ENCODE measurements at places on chromosomes 11 and 22. TPM values are rescaled to one million over a fixed set of nuclear protein-coding genes. Genes with fewer than 3 reads are reported as not detected.
A peak's percentile ranks its signal among the peaks of the same experiment; 100 is the strongest.

GRCh38 chr11:120929664-120930154 lies 94.2 kb upstream of the TBCEL start:
- DNase-seq: no peak

DNA sequence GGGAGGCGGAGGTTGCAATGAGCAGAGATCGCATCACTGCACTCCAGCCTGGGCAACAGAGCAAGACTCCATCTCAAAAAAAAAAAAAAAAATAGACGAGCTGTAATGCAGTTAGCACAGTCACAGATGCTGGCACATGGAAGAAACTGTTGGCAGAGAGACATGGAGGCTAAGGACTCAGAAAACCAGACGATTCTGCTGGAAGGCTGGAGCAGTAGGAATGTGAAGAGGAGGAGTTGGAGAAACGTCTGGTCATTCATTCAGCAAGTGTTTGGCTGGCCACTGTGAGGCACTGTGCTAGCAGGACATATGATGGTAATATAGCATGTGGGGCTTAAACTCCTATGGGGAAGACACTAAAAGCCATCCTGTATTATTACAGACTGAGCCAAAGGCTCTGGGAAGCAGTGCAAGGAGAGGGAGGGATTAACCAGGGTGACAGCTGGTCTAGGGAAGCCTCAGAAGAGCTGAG lies 5.0 kb downstream of the UQCR10 start:
- no peak for DNase-seq

DNA sequence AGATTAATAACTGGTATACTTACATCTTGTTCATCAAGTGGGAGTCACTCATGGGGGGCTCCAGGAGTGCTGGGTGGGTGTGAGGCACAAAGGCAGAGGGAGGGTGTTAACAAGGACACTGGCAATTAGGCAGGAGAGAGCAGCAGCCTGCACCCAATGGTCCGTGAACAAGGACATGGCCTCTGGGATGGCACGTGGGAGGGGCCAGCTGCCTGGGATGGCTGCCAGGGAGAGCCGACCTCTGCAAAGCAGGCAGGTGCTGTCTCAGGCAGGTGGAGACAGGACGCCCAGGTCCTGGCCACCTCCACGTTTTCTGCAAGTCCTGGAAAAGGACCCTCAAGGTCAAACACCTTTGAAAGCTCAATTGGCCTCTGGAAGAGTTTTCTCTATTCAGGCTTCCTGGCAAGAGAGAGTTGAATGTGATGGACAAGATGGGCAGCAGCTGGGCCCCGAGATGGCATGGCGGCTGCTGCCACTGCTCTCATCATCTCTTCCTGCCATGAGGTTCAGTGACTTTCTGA lies 257.1 kb downstream of the BUD13 start:
- no peak for DNase-seq

GRCh38 chr11:44620328-44620725 lies 54.9 kb downstream of the CD82 start:
- no peak for DNase-seq

The GLB1L3 gene
- 0.75 TPM for total RNA-seq

DNA sequence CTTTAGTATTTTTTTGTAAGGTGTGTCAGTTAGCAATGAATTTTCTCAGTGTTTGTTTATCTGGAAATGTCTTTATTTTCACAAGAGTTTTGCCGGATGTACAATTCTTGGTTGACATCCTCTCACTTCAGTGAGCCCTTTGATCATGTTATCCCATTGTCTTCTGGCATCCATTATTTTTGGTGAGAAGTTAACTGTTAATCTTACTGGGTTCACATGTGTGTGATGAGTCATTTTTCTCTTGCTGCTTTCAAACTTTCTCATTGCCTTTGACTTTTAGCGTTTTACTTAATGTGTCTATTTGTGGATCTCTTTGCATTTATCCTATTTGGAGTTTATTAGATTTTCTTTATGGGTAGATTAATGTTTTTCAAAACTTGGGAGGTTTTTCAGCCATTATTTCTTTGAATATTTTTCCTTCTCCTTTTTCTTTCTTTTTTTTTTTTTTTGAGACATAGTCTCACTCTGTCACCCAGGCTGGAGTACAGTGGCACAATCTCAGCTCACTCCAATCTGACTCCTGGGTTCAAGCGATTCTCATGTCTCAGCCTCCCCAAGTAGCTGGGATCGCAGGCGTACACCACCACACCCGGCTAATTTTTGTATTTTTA lies 100.5 kb upstream of the RRM1 start:
- DNase-seq: no peak

- DNase-seq: peak; percentile 26
Observed at GRCh38 chr11:36278531-36279282, 10.5 kb downstream of the COMMD9 start.

DNA sequence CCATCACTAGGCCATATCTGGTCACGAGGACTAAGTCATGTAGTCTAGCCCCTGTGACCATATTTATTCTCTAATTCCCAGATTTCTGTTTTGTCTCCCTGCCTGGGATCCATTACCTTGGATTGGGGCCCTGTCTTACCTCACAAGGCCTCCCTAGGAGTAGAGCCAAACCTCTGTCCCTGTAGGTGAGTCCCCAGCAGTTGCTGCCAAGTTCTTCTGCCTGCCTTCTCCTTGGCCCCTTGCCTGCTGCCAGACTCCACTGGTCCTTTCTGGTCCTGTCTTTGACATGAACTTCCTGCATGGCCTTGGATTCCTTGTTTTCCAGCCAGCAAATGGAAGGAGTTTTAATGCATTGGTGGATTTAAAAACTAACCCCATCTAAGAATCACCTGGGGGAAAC lies 35.6 kb upstream of the CADM1 start:
- DNase-seq: no peak

DNA sequence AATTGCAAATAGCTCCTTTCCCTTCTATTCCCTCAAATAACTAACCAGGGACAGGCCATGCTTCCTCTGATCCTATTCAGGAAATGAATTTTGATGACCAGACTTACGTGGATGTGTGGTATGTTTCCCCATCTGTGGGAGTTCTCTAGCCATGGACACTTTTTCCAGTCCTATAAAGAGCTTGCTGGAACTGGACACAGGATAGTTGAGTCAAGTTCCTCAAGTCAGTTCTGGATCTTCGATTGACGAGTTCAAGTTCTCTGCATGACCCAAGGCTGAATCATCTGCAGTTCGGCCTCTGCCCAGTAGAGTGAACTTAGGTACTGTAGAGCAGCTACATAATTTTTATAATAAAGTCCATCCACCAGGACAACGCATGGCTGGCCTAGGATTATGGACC lies 52.7 kb upstream of the CCND1 start:
- DNase-seq: no peak

The CASP12 gene
- not detected for total RNA-seq

DNA sequence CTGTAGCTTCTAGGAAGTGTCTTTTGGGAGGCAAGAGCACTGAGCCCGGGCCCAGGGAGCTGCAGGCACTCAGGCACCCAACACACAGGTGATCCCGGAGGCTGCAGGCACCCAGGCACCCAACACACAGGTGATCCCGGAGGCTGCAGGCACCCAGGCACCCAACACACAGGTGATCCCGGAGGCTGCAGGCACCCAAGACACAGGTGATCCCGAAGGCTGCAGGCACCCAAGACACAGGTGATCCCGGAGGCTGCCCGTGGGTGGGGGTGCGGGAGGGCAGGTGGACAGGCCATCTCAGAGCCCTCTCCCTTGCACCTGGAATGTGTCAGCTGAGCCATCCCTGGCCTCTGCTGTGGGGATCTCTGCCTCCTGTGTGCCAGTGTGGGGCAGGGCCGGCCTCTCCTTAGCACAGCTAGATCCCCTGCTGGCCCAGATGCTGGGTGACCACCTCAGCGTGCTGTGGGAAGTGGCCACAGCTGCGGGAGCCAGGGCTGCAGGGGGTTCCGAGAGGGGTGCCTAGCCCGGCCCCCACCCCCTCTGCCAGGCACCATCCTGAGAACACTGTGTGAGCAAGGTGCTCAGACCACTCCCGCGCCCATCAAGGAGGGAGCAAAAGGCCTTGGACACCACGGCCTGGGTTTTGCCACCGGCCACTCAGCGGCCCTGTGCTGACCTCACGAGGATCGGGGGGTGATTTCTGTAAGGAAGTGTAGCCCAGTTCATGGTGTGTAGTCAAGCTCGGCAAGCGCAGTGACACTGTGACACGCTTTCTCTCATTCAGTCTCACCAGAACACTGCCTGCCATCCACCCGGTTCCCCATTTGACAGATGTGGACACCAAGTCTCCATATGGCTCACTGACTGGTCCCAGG lies 14.2 kb downstream of the MRGPRG start:
- no peak for DNase-seq

GRCh38 chr11:117868815-117869561 lies 7.5 kb downstream of the FXYD6 start:
- no peak for DNase-seq

The DEUP1 gene
- not detected for total RNA-seq

DNA sequence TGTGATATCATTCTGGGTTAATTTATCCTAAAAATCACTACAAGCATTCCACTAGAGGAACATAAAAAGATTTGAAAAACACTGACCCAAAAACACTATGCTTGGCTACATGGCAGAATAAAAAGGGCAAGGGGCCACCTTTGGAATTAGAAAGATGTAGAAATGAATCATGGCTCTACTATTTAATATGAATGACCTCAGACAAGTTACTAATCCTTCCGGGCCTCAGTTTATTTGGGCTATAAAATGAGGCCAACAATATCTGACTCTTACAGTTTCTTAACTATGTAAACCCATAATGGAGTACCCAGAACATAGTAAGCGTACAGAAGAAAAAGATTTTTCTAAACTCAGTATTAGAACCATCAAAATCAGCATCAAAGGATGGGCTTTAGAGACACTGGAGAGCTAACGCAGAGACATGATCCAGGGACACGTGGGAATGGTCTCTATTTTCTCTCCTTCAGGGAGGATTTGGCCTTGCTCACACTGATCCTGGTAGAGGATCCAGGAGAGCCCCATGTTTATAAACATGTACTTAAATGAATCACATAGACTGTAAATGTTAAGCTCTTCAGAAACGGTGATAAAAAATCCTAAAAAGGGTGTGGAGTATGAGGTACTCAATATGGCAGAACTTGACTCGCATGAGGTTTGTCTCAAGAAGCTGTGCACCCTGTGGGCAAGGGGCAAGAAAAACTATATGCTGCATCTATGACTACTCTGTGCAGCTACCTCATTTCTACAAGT lies 288.4 kb upstream of the PITPNB start:
- no peak for DNase-seq

The LDHAL6A gene
- not detected for total RNA-seq

- DNase-seq: no peak
Observed at GRCh38 chr22:49359076-49359475, 468.6 kb downstream of the BRD1 start.

GRCh38 chr22:31646186-31647019 lies 15.6 kb downstream of the PISD start:
- DNase-seq: peak; percentile 99

DNA sequence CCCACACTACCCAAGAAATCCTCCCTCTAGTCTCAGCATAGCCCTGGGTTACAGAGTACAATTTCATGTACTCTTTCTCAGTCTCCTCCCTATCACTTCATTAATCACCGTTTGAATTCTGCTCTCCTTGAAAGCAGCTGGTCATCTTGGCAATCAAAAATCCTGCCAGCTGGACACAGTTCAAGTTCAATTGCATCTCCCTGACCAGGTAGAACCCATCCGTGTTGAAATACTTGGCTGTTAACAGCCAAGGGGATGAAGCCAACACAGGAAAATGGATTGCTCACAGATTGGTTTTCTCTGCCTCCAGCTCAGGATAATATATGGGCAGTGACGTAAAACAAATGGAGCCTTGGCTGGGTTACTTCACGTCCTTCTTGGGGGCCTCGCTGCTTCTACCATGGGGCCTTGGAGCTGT lies 55.1 kb upstream of the GRK3 start:
- DNase-seq: no peak

The IRAG1 gene
- total RNA-seq: 0.21 TPM

The FGF4 gene
- not detected for total RNA-seq

DNA sequence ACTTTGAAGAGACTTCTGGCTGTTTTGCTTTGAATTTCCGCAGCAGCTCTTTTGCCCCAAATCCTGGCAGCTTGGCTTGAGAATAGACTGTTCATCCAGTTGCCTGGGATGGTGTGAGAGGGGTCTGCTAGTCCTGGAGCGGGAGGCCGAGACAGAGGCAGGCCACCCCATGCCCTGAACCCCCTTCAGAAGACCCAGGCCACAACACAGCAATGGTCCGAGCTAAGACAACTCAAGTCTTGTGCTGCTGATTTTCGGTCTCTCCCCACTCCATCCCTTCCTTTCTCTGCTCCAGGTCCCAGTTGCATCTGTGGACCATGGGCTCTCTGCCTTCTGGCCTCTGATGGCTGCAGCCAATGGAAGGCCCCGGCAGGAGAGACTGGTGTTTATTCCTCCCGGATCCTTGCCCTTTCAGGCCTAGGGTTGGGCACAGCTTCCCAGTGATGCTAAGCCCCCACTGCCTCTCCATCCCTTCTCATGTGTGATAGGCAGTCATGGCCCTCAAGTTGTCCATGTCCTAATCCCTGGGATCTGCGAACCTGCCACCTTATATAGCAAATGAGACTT lies 31.9 kb upstream of the TP53I11 start:
- no peak for DNase-seq

- no peak for DNase-seq
Observed at GRCh38 chr11:105179542-105180278, 40.1 kb upstream of the CARD18 start.

- no peak for DNase-seq
Observed at GRCh38 chr22:38725900-38726655, 20.3 kb downstream of the GTPBP1 start.

DNA sequence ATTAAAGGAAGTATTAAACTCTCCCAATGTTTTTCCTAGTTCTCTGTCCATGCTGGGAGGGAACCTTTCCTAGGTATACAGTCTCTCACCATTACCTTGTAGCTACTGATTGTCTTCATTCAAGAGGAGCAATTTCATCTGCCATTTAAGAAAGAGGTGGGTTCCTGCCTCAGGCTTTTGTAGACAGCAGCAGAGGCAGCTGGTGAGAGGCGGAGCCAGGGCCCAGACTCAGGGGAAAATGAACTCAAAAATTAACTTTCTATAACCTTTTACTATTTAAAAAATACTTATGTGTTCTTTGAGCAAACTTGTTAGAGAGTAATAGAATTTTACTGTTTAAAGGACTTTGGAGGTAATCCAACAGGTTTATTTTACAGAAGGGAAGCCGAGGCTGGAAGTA lies 133.0 kb downstream of the SNX19 start:
- no peak for DNase-seq

DNA sequence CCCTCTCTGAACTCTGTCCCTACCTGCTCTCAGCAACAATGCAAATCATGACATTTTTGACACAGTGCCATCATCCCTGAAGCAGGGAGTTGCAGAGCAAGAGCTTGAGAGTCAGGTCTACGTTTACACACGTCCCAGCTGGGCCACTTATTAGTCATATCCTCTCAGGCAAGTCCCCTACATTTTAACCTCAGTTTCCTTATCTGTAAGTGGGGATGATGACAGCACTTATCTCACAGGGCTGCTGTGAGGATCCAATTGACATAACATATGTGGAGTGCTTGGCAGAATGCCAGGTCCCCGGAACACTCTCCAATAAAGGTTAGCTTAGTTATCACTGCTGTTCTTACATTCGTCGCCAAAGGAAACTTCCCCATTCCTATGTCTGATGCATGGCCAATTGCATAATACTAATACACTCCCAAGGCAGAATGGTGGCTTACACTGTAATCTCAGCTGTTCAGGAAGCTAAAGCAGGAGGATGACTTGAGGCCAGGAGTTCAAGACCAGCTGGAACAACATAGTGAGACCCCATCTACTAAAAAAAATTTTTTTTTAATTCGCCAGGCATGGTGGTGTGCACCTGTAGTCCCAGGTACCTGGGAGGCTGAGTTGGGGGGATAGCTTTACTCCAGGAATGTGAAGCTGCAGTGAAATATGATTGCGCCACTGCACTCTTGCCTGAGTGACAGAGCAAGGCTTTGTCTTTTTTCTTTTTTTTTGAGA lies 16.6 kb downstream of the ASCC2 start:
- DNase-seq: peak; percentile 79

The PLAAT2 gene
- total RNA-seq: not detected

The NPAS4 gene
- total RNA-seq: not detected

The CASP4 gene
- 47.0 TPM for total RNA-seq
